Stimulated activated CD4-positive, alpha-beta T cell treated with anti-CD3 and anti-CD28 coated beads, Interleukin-4, amount 100 ng/mL, for 24 hours (primary cell): ENCODE measurements at places on chromosomes 12 and 14.

GRCh38 chr14:70020352-70021170 lies 141.3 kb downstream of the SMOC1 start:
- DNase-seq = no peak

DNA sequence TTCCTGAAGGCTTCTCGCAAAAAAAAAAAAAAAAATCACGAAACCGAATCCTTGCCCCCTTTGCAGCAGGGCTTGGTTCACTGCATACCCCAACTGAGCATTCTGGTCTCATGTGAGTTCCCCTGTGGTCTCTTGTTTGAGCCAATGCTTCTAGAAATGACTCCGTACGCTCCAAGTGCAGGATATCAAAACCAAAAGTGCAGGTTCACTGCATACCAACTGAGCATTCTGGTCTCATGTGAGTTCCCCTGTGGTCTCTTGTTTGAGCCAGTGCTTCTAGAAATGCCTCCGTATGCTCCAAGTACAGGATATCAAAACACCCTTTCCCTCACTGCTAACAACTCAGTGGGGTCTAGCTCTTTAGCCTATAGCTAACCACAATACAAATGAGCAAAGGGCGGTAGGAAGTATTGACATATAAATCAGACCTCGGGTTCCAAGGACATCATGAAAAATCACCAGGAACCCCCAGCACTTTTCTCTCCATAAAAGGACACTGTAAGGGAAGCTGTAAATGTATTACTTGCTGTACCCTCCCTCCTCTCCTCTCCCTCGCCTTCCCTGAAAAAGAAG lies 206.3 kb upstream of the NOS1 start:
- DNase-seq = no peak

DNA sequence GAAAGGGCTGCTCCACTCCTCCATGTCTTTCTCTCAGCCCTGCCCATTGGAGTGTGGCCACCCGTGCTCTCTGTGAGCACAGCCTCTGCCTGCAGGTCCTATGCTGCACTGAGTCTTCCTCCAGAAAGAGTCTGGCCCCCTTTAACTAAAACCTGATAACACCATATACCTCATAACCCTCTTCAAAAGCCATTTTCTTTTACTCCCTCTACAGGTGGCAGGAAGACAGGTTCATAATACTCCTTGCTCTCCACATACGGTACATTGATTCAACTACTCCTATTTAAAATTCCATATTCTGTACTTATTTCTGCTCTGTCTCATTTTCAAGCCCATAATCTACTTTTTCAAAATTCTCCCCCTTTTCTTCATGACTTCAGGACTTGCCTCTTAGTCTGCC lies 144.0 kb downstream of the HELB start:
- DNase-seq = no peak

DNA sequence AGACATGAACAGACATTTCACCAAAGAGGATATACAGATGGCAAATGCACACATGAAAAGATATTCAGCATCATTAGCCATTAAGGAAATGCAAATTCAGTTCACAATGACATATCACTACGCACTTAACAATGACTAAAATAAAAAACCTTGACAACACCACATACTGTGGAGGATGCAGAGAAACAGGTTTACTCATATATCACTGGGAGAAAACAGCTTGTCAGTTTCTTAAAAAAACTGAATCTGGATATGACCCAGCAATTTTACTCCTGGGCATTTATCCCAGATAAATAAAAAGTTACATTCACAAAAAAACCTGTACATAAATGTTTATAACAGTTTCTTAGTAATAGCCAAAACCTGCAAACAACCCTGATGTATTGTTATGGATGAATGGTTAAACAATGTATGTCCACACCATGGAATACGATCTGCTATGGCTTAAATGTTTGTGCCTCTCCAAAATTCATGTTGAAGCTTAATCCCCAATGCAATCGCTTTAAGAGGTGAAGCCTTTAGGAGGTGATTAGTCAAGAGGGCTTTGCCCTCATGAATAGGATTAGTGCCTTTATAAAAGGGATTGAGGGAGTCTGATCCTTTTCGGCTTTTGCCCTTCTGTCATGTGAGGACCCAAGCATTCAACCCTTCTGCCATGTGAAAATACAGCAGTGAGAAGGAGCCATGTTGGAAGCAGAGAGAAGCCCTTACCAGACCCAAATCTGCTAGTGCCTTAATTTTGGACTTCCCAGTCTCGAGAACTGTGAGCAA lies 36.0 kb upstream of the PPP4R3A start:
- no peak for DNase-seq

DNA sequence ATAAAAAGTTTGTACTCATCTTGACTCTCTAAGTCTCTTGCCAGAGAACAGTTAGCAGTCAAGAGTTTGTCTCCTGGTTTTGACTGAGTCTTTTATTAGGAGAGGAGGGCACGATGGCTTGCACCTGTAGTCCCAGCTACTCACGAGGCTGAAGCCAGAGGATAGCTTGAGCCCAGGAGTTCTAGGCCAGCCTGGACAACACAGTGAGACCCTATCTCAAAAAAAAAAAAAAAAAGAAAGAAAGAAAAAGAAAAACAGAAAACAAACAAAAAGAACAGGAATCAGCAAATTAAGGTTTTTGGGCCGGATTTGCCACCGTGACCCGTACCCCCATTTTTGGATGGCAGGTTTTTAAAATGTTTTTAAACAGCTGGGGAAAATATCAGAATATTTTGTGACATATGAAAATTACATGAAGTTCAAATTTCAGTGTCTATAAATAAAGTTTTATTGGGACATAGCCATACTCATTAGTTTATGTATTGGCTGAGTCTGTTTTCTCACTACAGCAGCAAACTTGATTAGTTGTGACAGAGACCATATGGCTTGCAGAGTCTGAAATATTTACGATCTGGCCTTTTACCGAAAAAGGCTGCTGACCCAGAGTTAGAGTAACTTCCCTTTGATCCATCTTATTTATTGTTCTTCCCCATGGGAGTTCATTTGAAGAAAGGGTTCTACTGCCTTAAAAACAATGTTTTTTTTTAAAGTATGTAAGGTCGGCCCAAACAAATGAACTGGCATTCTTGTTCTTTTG lies 31.2 kb downstream of the VEZT start:
- no peak for DNase-seq

DNA sequence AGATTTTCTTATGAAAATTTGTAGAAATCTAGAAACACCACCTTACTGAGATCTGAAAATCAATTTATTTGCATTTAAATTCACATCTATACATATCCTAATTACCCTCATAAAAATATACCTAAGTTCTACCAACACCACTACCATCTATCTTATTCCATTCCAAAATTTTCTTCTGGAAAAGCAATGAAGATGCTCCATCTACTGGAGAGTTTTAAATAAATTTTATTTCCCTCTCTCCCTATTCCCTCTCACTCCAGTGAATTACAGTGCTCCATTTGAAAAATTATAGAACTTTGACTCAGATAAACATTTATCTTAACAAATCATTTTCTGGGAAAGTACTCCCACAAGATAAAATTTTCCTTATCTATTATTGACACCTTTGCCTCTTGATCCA lies 2.3 kb upstream of the C14orf39 start:
- DNase-seq = no peak

DNA sequence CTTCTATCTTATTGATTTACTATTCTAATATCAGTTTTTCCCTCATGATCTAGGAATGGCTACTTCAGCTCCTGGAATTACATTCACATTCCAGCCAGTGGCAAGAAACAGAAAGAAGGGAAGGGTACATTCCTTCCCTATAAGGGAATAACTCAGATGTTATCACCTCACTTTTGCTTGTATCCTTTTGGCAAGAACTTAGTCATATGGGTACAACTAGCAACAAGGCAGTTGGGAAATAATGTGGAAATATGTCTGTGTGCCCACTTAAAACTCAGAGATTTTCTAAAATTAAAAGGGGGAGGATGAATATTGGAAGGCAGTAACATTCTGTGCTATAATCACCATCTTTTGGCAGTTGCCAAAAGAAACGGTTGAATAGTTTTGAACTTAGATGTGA lies 85.6 kb downstream of the MSRB3 start:
- no peak for DNase-seq
